ENCODE measurements at places on chromosomes 13 and 19.
A peak's percentile ranks its signal among the peaks of the same experiment; 100 is the strongest.

- peak; percentile 50 for DNase-seq
These were observed 15.4 kb downstream of the RELB start for GRCh38 chr19:45016388-45017314.

- DNase-seq, result no peak
These were observed 1.6 kb downstream of the CILP2 start for GRCh38 chr19:19539698-19540063.

DNA sequence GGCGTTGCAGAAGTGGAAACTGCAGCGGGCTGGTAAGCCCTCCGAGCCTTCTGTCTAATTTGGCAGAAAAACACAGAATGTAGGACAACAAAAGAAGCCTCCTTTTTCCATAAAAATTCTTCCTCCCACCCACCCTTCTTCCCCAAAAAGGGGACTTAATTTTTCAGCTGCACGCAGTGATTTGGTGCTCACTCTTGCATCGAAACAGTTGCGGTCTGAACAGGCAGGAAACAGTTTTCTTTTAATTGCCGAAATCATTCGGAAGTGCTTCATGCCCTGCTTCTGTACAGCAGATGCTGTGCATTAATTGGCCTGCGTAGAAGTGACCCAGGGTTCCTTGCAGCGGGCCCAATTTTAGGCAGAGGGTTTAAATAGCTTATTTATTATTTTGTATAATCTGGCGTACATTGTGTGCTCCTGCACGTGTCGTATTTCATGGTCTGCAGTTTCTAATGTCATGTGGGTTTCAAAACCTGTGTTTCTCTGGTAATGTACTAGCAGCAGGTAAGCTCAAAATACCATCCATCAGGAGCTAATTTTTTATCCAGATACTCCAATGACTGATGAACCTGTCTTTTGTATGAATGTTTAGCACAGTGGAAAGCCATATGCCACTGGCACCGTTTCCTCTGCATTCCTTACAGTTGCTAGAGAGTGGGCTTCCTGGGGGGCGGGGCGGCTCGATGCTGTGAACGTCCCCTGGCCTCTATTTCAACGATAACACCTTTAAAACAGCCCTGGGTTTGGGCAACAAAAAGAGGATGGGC lies 66.6 kb downstream of the GGACT start:
- DNase-seq, result no peak

GRCh38 chr13:103066781-103067345 lies 646 bp upstream of the SLC10A2 start:
- no peak for DNase-seq

DNA sequence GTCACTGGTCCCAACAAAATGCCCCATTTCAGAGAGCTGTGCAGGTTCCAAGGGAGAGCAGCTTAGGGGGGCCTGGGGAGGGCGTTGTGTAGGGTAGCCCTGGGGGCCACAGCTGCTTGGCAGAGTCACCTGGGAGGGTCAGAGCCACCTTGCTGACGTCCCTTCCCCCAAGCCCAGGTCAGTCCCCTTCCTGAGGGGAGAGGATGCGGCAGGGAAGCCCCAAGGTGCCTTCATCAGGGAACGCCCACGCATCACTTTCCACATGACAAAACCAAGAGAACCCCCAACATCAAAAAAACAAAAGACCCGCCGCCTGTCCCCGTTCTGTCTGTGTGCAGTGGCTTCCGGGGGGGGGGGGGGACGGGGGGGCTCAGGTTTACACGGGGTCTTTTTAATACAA lies 5.3 kb upstream of the UQCR11 start:
- DNase-seq, result no peak

DNA sequence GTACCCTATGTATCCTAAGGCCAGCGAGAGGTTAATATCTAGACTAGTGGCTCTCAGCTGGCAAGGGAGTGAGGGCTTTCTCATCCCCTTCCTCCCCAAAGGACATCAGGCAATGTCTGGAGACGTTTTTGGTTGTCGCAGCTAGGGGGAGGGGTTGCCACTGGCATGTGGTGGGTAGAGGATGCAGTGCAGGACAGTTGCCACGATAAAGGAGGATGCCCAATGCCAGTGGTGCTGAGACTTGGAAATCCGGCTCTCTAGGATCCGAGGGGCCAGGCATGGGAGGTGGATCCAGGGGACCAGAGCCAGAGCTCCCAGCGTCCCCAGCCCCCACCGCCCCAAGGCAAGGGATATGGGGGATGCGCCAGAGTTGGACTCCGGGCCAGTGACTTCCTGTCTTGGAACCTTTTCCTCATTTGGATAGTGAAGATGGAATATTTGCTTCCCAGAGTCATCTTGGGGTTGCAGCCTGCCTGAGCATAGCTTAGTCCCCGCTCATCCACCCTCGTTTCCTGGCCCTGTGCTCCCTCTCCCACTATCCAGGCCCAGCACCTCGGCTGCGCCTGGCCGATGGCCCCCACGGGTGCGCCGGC lies 4.9 kb downstream of the SSC5D start:
- no peak for DNase-seq

DNA sequence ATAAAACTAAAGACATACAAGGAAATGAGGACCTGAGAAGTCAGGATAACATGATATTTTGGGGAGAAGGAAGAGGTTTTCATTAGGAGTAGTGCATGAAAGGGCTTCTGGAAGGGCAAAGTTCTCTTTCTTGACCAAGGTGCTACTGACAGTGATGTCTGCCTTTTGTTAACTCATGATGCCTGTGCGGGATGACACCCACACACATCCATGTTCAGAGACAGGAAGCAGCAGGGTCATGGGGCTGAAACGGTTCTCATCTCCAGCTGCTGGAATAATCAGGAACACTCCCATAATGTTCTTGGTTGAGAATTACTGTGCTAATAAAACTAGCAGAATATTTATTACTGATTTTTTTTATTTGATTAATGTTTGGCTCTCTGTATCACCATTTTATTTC lies 29.1 kb downstream of the KCNC3 start:
- DNase-seq, result no peak

- no peak for DNase-seq
These were observed 13.5 kb upstream of the PLA2G4C start for GRCh38 chr19:48123907-48124651.

DNA sequence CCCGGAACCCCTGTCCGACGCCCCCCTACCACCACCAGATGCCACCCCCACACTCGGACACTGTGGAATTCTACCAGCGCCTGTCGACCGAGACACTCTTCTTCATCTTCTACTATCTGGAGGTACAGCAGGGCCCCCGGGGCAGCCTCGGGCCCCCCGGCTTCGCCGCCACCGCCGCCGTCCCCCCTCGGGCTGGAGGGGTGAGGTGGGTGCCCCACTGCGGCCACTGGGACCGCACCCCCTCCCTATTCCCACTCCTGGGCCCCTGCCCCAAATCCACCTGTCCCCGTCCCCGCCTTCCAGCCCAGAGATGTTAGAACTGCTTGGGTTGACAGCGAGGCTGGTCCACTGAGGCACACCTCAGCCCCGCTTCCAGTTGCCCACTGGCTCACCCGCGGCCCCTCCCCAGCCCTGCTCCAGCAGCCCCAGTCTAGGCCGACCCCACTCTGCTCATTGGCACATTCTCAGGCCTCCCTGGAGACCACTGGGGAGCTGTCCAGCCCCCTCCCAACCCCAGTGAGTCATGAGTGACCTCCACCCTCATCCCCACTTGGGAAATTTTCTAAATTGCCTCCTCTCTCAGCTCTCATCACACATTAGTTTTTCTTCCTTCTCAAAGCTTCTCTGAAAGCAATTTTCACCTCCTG lies 6.5 kb downstream of the LENG1 start:
- no peak for DNase-seq

GRCh38 chr19:15374796-15375440 lies 4.7 kb downstream of the AKAP8 start:
- DNase-seq, result no peak

DNA sequence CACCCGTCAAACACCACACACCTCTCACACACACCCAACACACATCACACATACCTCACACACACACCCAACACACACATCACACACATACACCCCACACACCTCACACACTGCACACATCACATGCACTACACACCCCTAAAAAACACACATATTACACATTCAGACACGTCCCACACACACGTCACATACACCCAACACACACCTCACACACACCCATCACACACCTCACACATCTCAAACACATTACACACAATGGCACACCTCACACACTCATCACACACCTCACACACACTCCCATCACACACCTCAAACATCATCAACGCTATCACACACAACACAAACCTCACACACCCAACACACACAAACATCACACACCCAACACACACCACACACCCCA lies 133.1 kb downstream of the CRYL1 start:
- DNase-seq, result no peak

DNA sequence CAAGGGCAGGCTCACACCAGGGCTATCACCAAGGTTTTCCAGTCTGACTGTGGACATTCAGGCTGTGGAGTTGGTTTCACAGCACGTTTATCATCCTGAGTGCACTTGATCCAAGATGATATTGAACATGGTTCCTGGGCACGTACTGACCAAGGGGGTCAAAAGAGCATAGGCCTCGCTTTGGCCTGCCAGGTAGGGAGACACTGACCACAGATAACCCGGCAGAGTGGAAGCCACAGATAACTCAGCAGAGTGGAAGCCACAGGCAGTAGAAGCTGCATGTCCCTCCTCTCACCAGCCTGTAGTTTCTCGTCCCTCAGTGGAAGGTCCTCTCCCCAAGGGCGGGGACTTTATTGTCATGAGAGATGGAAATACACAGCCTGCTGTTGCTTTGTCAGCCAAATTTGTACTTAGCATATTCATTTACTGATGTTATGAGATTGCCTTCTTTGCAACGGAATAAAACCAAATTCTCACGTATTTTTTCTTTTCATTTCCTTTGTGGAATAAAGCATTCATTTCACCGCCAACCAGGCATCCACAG lies 8.8 kb upstream of the KRTDAP start:
- no peak for DNase-seq

- no peak for DNase-seq
These were observed 163.9 kb downstream of the TEX29 start for GRCh38 chr13:111484141-111484925.

DNA sequence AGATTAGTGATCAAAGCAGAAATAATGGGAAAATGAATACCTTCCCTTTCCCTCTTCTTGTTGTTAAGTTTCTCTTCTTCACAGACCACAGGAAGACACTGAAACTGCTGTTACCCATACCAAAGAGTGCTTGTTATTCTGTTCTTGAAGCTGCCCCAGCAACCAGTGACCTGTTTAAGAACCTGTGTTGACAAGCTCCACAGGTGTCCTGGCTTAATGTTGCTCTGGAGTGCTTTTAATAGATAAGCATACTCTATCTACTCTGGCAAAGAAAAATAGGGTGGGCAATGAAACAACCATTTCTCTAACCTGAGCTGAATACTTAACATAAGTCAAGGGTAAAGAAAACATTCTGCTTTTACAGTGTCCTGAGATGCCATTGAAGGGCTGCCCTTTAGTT lies 506.7 kb upstream of the GPC6 start:
- DNase-seq, result no peak

DNA sequence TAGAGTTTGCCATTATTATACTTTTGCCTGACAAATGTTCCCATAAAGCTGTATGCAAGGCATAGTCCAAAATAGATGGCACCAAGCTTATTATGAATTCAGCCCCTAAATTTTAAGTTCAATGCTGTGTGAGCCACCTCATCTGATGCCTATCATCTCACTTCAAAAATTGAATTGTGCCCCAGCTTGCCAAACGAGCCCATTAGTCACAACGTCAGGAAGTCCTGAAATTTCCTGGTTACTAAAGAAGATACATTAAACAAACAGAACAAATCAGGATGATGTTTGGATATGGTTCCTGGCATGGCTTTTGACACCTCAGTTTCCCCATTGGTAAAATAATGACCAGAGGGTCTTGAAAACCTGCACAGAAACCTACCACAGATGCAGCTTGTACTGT lies 147.5 kb upstream of the SOX21 start:
- DNase-seq, result no peak

DNA sequence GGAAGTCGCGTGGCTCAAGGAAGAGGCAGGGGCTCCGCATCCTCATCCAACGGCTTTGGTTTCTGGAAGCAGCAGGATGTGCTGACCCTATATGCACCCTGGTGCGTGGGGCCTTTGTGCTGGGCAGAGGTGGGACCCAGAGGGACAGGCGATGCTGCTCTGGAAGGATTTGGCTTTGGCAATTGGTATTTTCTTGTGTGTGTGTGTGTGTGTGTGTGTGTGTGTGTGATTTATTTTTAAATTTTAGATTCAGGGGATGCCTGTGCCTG lies 321.9 kb upstream of the ZNF507 start:
- no peak for DNase-seq

DNA sequence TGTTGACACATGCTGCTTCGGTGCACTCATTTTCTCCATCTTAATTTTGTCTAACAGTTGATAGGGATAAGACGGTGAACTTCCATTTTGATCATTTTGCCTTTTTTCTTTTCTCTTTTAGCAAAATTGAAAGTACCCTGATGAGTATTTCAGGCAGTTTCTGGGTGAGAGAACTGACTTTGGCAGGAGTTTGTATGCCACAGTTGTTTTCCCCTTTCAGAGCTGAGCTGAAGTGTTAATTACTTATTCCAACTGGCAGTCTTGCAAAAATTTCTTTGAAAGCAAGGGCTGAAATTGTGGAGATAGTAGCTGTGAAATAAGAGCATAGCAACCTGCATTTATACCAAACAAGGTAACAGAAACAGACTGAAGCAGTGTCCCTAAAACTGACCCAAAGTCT lies 180.2 kb downstream of the SLITRK5 start:
- no peak for DNase-seq

GRCh38 chr13:87884884-87885283 lies 213.7 kb downstream of the SLITRK5 start:
- no peak for DNase-seq

DNA sequence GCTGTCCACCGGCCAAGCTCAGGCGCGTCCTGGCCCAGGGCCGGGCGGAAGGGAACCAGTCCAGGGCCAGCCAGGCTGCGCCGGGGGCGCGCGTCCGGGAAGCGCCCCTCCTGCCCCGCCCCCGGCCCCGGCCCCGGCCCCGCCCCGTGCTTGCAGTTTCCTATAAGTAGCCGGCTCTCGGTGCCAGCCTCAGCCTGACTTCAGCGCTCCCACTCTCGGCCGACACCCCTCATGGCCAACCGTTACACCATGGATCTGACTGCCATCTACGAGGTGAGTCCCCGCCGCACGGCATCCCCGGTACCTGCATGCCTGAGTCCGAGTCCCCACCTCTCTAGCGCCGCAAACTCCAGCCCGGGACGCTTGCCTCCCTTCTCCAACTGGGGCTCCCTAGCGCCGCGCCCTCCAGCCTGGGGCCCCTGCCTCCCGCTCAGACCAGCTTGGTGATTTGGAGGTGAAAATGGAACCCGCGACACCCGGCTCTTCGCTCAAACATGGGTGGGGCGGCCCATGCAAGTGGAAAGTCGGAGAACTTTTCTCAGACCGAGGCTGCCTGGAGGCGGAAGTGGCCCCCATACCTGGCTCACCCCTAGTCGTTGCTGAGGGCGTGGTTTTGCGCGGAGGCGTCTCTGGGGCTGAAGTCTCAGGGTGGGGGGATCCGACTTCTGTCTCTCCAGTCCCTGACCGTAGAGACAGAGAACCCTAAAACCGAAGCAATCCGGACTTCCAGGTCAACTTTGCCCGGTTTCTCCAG lies at the start of gene ZFP36:
Gene ZFP36 (plus strand): TSS at position 192 of the 754 bp plus-strand sequence. CDS start 58 bp downstream, at position 250.
- peak; percentile 89 for DNase-seq

DNA sequence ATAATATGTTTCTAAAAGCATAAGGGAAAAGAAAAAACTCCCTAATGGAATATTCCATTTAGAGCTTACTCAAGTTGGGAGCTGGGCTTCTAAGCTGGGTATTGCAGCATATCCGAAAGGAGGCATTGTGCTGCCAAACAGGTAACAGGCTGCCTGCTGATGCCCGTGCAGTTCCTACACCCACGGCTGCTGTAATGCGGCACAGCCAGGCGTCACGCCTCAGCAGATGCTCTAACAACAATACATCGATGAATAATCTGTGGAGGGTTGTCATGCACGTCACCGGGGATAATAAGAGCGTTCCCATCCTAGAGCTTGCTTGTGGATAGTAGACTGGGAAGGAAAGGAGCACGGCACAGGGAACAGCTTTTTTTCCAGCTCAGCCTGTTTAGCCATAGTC lies 1582.1 kb upstream of the SLC10A2 start:
- DNase-seq, result no peak
